ENCODE measurements at places on chromosomes 7 and 10.

GRCh38 chr7:130912862-130913638, 179.0 kb upstream of the KLF14 start:
- peak; percentile 99 for DNase-seq

DNA sequence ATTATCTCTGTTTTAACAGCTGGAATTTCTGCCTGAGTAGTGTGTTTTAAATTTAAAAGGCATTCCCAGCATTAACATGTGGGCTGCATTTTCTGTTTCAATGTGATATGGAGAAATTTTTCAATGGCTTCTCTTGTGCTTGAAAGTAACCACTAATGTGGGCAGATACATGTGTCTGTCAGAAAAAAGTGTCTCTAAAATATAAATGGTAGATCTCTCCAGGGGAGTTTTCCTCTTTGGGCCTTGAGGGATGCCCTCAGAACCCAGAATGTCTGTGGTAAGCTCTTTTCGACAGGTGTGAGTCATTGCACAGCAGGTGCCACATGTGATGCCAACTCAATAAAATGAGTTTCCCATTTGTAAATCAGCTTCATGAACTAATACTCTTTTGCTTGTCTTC, 221.1 kb downstream of the SEMA3E start:
- DNase-seq: no peak

DNA sequence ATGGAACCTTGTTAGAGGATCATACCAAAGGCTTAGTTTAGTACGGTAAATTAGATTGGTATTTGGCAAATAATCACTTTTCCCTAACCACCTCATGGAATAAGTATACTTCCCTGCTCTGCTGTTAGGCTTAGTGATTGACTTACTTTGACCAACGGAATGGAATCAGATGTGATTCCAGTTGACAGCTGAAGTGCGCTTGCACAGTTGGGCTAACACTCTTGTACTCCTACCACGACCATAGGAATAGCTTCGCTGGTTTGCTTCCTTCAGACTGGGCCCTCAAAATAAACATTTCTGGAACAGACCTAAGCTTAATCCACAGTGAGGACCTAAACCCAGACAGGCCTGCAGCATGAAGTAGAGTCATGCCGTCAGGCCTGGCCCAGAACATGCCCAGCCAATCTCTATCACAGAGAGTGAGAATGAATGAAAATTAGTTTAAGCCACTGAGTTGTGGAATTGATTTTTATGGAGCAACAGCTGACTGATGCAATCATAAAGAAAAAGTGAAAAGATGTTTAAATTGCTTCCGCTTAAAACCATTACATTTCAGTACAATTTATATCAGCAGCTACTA, 122.3 kb downstream of the DOCK4 start:
- DNase-seq: no peak

GRCh38 chr10:128054163-128054970, 71.9 kb downstream of the MKI67 start:
- no peak for DNase-seq

DNA sequence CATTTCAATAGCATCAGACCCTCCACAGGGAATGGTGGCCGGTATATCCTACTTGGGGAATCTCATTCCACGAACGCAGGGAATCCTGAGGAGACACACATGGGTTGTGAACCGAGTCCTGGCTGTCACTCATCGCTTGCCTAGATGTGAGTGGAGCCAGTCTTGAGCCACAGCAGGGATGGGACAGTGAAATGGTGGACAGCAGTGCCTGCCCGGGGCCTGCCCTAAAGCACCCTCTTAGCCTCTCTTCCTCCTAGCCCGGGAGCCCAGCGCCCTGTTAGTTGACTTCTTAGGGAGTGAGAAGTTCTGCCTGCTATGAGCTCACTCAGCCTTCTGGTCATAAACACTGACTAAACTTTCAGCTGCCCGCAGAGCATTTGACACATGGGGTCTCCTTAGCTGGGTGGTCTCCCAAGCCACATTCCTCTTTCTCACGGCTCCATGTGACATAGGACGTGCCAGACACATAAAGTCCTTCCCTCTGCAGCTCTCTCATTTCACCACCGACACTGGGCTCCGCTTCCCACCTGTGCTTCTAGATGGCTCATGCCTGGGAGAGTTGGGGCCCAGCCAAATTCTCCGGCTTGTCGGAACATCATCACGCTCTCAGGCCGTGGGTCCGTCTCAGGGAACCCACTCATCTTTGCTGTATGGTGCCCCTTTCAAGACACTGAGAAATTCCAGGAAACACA, 60.9 kb downstream of the TCERG1L start:
- no peak for DNase-seq

DNA sequence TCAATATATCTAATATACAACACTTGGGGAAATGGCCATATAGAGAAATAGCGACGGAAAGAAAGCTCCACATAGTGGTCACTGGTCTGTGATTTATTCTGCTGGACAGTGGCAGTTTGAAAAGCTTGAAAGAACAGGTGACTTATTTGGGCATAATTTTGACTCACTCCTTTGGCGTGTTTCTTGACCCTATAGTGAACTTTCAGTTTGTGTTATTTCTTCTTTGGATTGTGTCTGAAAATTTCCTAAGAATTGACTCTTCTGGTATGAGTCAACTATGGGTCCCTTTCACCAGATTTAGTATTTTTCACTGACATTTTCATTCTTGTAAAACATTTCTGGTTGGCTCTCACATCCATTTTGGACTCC, 25.8 kb upstream of the IMMP2L start:
- DNase-seq: no peak

DNA sequence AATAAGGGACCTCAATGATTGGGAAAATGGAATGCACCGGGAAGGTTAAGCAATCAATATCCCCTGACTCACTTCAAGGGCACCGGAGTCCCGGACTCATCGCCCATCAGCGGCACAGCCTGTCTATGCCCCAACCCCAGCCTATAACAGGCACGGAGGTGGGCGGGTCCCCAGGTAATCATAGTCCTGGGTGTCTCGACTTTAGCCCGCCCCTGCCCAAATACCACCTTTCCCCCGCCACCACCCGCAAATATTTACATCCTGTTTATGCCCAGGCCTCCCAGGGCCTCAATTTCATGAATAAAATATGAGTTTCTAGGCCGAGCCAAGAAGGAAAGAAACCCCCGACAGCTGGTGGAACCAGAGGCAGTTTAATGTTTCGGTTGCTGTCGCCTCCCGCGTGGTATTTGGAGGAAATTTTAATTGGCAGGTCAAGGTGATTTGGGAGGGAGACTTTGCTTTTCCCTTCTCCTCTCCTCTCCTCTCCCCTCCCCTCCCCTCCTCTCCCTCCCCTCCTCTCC, 15.6 kb upstream of the RFC2 start:
- DNase-seq: peak; percentile 44

DNA sequence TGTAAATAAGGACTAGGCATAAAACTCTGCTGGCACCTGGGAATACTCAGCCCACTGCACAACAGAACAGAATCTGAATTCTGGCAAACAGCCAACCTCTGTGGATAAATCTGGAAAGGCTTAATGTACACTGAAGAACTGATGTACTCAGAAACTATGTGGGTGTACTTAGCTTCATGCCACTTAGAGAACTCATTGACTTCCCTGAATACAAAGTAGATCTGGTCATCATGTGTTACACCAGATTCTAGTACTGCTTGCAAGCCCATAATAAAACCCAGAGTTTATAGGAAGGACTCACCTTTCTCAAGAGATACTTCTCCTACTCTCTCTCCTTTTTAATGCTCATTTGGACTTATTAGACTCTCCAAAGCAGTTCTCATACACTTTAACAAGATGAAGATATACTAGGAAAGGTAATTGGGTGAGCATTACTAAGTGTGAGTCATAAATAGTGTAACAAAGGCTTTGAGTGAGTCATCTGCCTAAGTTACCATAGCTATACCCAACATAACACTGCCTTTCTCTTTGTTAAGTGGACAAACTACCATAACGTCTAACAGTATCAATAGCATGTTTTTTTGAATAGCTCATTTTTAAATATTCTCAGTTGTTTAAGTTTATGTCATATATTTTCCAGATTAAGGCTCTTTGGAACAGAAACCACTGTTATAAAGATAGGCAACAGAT, 309.1 kb downstream of the MDFIC start:
- DNase-seq: peak; percentile 54

DNA sequence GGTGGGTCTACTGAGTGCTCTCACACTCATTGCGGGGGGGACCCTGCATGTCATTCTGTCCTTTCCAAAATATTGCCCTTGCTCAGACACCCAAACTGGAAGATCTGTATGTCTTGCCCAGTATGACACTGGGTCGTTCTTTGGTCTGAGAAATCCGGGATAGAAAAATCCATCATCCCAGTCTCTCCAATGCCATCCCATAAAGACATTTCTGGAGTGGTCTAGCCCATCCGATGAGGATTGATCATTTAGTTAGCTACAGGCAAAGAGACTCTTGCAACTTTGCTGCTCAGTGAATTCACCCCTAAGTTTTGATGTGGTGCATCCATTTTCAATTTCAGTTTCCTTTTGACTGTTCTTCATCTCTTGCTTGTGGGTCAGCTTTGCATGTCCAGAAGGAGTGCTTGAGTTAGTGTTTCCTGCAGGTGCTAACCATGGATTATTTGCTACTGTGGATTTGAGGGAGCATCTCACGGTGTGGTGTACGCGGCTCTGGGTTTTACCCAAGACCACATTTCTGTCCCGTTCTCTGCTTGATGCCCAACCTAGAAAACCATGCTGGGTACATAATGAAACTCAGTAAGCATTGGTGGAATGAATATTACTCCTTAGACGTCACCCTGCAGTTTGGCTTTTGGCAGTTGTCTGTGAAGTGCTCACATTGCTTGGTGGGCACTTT, 247.0 kb upstream of the MKI67 start:
- no peak for DNase-seq

DNA sequence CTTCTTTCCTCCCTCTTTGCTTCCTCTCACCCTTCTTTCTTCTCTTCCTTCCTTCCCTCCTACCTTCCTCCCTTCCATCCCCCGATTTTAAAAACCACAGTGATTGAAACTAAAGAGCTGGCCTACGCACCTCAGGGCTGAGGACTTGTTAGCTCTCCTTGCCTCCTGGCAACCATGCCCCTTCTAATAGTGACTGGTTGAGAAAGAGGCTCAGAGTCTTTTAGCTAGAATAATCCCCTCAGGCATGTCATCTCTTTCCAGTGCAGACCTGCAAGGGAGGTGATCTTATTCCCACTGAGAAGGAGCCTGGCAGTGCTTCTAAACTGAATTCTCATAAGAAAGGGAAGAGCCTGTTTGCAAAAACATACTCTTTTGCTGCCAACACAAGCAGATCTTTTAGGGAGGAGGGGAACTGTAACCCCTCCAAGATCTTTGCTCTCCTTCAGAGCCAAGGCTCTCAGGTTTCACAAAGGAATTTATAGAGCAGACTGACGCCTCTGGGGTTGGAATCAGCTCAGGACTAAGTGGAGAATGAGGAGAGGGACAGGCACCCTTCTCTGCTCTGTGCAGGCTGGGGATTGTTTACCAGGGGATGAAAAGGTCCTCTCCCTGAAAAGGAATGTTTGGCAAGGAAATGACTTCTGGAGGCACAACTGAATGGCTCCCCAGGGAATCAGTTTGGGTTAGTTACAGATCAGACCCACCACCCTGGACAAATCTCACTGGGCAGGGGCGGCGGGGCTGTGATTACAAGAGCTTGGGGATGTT, 9.4 kb upstream of the ANKRD1 start:
- DNase-seq: no peak

DNA sequence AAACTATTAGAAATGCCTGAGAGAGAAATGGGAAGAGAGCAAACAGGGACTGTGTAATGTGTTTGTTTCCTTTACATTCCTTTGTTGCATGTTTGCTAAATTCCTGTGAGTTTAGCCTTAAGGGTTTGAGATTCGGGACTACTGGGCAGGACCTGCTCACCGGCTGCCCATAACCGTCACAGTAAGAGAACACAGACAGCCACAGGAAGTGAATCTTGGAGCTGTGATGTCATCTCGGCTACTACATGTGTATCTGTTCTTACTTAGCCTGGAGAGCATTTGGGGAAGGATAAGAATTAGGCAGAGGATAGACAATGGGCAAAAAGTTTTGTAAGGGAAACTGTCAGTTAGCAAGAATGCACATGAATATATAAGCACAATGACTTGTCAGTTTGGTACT, 485.1 kb upstream of the KLF6 start:
- peak; percentile 76 for DNase-seq

DNA sequence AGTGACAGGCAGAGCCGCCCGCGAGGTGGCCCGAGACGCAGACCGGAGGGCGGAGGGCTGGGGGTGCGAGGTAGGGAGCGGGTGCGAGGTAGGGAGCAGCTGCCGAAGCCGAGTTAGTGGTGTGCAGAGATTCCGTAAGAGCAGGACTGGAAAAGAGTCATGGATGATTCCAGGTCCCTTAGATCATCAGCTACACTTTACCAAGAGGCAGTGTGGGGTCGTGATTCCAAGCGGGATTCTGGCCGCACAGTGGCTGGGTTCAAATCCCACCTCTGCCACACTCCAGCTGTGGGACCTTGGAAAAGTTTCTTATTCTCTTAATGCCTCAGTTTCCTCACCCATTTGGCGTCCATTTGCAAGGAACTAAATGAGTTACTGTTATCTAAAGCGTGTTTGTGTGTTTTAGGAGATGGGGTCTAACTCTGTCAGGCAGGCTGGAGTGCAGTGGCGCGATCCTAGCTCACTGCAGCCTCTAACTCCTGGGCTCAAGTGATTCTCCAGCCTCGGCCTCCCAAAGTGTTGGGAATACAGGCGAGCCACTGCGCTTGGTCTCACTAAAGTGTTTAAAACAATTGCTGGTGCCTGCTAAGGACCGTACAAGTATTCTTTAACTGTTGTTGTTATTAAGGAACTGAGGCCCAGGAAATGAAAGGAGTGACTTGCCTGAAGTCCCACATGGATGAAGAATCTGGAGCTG, 1.1 kb downstream of the NDUFB2 start:
- no peak for DNase-seq

DNA sequence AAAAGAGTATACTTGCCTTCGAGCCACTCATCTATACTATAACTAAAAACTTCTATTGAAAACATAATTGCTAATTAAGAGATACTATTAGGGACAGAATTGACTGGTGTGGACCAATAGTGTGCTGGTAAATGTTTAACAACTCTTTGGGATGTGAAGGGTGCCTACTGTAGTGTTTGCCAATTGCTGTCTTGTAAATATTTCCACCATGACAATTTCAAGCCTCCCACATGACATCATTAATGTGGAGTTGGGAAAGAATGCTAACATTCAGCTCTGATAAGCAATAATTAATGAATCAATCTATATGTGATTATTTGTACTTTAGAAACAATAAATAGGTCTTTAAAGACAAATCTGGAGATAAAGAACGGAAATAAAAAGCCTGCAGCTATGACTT, 136.8 kb downstream of the DGKB start:
- DNase-seq: no peak

DNA sequence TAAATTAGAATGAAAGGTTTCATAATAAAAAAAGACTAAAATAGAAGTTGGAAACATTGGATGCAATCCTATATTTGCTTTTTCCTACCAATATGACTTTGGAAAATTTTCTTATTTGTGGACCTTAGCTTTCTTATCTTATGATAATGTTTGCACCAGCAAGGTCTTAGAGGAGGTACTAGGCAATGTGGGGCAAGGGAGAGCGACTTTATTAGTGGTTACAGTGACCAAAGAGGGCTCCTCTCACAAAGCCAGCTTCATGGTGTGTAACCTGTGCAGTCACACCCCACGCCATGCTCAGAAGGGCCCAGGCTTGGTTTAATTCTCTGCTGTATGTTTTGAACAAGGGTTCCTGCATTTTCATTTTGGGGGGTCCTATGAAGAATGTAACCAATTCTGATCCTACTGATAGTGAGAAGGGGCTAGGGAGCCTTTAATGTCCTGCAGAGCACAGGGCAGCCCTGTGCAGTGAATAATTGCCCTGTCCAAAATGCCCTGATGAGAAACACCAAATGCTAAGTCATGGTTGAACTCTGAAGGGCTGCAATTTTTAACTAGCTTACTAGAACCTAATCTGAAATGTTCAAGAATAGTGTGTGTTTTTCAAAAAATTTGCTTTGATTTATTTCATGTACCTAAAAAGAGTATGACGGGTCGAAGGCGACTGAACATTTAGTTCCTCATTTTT, 1047.8 kb downstream of the LRMDA start:
- no peak for DNase-seq

Measured in foreskin melanocyte (primary cell).